ENCODE measurements at places on chromosomes 12 and 14.

GRCh38 chr12:49133014-49133413, 1.8 kb upstream of the TUBA1B start:
- no peak for DNase-seq

GRCh38 chr12:104694161-104694560, 237.4 kb downstream of the CHST11 start:
- DNase-seq = no peak

DNA sequence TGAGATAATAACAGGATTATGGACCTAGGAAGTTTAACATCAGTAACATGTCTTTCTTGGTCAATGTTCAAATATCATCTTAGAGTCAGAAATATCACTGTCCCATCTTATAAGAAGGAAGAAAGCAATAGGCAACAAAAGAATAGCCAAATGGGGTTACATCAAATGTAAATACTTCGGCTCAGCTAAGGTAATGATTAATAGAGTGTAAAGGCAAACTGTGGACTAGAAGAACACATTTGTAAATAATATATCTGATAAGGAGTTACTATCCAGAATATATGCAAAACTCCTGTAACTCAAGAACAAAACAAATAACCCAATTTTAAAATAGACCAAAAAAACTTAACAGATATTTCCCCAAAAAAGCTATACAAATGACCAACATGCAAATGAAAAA, 630.3 kb downstream of the RPS29 start:
- DNase-seq = no peak

DNA sequence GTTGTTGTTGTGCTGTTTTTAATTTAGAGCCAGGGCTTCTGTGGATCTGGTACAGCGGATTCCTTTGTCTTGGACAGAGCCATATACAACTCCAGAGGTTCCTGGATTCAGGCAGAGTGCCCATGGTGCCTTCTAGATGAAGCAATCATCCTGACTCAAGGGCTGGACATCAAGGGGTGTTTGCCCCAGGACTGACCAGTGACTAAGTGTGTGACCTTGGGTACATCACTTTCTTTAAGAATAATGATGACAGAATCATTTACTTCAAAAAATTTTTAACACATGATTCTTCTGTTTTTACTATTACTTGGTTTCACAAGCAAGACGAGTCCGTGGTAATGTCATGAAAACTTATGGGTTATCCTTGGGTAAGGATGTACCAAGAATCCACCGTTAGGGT, 397.3 kb downstream of the ZFP36L1 start:
- DNase-seq = no peak

Data from SK-N-MC (cell line).